Fibroblast of skin of abdomen (primary cell): ENCODE measurements at places on chromosomes 7 and 10.

DNA sequence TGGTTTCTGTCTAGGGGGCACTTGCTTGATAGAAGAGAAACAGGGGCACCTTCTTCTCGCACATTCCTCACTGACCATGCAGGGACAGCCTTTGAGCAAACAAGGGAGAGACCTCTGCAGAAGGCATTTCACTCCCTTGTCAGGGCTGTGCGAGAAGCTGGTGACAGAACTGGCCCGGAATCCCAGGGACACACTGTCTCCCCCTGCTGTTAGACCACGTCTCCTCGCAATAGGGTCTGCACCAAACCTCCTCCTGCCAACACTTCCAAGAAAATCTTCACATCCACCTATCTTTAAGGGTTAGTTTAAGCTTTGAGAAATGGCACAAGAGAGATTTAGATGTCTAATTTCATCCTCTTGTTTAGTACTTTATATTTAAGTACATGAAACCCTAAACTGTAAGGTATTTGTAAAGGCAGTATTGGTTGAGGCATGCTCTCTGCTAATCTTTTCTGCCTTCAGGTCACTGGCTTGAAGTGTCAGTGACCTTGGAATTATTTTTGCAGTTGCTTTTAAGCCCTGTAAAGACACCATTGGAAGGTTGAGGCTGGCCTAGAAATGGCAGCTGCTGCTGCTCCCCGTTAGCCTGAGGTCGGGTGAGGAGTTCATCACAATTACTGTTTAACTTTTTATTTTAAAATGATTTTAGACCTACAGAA, 37.0 kb downstream of the RBM20 start:
- no peak for DNase-seq

DNA sequence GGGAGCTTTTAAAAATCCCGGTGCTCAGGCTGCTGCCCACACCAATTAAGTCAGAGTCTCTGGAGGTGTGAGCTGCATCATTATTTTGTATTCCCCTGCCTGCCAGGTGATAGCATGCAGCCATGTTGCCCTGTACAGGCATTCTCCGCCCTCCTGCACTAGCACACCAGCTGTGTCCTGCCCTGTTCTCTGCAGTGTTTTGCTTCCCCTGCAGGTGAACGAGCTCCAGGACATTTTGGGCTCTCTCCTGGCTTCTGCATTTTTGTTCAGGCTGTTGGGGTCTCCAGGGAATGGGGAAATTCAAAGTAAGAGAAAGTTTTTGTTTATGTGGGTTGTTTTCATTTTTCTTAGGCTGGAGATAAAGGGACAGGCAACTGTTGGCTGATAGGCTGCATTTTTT, 271.0 kb upstream of the COBL start:
- DNase-seq, result no peak

DNA sequence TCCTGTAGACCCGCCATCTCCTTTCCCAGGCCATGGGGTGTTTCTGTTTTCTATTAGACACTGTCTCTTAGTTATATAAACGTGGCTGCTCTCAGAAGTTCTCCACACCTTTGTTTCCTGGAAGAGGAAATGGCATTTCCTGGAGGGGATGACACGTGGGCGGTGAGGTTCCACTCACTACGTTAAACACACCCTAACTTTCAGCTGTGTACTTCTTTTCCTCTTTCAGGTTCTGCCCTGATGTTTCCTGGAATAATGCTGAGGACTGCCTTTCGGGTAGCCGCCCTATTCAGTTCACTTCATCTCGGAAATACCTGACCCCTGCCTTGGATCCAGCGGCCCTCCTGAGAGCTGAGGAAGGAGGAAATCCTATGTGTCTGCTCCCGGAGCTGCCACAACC, 3.4 kb upstream of the PRKCQ start:
- DNase-seq, result no peak

GRCh38 chr7:116912269-116912909, 40.9 kb upstream of the ST7 start:
- DNase-seq, result peak; percentile 39

DNA sequence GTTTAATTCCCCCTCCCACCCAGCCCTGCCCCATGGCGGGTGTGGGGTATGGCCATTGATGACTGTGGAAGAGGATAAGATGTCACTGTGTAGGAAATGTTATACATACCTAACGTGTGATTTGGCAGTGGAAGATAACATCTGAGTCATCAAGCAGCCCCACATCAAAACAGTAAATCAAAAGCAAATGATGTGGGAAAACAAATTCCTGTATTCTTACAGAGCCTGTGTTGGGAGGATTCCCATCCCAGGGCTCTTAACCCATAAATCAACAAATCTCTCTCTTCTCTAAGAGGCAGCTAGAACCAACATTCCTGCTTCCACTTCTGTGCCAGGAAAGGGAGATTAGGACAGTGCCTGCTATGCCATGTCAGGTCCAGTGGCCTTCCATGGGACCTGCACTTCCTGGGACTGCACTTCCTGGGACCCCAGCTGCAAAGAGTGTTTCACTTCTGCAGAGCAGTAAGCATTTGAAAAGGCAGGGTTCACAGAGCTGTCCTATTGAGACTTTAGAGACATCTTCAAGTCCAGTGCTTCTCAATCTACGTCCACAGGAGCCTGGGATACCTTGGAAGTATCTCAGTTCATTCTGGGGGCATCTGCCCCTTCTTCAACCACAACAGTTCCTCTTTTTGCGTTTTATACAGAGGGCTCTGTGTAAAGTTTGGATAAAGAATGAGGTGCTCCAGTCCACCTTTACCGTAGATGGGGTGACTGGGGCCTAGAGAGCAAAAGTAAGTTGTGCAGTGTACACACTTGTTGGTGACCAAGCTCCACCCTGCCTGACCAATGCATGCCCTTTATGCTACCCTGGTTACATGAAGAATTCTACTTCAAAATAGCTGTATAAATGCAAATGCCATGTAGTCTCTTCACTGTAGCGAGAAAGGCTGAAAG, 45.7 kb downstream of the ATXN7L1 start:
- peak; percentile 98 for DNase-seq

DNA sequence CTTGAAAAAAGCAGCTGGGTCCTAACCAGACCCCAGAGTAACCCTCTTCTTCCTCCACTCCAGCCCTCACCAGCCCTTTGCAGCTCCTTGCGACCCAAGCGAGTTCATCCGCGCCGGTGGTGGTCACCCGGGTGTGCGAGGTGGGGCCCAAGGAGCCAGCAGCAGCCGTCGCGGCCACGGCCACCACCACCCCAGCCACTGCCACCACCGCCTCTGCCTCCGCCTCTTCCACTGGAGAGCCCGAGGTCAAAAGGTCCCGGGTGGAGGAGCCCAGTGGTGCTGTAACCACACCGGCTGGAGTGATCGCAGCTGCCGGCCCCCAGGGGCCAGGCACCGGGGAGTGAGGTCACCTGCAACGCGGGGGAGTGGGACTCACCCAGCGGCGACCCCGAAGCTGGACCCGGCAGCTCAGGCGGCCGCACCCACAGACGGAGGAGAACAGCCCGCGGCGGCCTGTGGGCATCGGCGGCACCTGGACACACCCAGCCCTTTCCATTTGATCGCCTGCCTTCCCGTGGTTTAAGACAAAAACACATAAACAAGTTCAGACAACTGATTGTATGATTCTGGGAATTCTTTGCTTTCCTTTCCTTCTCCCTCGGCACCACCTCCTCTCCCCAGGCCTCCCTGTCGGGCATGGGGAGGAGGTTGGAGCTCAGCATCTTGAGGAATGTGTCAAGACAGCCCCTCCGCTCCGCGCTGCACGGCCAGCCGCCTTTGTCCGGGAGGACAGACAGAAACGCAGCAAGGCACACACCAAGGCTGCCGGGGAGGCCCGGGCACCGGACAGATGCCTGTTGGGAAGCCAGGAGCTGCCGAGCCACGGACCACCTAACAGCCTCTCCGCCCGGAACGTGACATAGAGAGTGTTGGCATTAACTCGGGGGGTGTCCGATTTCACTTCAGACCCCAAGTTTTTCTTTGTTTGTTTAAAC, 13.0 kb upstream of the AP5Z1 start:
- no peak for DNase-seq

- peak; percentile 13 for DNase-seq
These were observed 17.3 kb upstream of the BLOC1S2 start for GRCh38 chr10:100303724-100304319.

- DNase-seq, result peak; percentile 1
These were observed 326.0 kb downstream of the DGKB start for GRCh38 chr7:14576578-14576977.

- DNase-seq, result no peak
These were observed 44.6 kb upstream of the C7orf33 start for GRCh38 chr7:148545932-148546331.

- no peak for DNase-seq
These were observed 57.6 kb downstream of the MKI67 start for GRCh38 chr10:128068398-128069285.

DNA sequence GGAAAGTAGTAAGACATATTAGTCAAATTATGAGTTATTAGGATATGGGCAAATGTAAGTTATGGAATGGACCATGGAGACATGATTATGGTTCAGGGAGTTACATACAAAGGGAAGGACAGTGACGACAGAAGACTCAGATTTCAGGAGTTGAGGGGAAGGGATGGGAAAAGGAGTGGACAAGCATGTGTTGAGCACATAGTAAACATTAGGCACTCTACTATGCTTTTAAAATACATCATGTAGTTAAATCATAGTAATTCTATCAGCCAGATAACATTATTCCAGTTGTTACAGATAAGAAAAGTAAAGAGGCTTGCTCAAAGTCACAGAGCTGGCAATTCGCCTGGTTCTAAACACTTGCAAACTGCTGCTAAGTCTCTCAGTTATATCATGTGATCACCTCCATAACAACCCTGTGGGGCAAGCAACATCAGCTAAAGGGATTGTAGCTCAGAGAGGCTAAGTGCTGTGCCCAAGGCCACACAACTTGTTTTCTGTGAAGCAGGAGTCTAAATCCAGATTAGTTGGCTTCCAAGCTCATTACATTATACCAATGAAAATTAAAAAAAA, 115.2 kb upstream of the MDFIC start:
- DNase-seq, result no peak

DNA sequence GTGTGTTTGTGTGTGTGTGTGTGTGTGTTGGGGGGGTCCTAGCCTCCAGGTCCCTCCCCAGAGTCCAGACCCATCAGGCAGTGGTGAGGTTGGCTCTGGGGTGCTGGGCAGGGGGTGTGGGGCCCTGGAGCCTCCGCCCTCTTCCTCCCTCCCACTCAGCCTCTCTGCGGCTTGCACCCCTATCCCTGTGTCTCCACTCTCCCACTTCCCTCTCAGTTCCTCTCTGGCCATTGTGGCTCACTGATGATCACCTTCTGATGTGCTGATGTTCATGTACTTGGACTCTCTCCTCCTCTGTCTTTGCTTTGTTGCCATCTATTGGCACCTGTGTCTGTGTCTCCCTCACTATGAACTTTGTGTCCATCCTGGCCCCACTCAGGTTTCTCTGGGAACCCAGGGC, 298.7 kb downstream of the ZEB1 start:
- DNase-seq, result no peak

DNA sequence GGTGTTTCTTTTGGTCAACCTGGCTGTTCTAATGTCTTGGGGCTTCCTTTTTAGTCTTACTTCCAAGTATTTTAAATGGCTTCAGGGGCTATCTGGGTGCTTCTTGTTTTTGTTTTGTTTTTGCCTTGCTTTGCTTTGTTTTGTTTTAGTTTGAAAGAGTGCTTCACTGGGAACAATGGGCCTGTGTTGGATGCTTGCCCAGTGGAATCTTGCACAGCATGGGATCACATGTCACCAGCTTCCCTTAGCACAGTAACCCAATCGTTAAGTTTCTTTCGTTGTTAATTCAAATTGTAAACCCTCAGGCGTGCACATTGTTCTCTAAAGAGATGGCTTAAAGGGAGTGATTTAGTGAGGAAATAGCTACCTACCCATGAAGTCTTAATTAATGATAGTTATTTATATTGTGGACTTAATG, 8.9 kb downstream of the COL17A1 start:
- no peak for DNase-seq

DNA sequence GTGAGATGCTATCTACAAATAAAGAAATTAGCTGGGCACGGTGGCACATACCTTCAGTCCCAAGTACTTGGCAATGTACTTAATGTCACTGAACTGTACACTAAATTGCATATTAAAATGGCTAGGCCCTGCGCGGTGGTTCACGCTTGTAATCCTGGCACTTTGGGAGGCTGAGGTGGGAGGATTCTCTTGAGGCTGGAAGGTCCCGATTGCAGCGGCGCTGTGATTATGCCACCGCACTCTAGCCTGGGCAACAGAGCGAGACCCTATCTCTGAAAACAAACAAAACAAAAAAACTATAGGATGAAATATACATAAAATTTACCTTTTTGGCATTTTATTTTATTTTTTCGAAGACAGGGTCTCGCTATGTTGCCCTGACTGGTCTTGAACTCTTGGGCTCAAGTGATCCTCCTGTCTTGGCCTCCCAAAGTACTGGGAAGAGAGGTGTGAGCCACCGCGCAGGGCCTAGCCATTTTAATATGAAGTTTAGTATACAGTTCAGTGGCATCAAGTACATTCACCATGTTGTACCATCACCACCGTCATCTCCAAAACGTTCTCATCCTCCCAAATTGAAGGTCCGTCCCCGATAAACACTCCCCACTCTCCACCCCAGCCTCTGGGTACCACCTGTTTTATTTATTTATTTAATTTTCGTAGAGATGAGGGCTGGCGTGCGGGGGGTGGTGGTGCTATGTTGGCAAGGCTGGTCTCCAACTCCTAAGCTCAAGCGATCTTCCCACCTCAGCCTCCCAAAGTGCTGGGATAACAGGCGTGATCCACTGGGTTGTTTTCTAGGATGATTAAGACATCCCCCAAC, 1.3 kb upstream of the EIF3B start:
- DNase-seq, result no peak

DNA sequence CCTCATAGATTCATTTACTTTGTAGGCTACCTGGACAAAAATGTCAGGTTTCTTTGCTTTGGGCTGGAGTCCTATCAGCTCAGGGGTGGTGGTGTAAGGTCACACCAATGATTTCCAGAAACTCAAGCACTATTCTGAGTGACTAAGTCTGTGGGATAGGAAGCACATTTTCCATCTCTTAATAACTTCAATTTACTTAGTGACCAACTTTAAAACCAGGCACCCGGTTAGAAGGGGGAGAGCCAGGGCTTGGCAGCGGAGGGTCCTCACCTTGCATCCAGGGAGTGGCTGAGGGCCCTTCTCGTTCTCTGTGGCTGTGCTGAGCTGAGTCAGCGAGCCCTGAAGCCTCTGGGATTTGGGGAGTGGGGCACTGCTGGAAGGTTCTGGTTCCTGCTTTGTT, 6.7 kb downstream of the CHST3 start:
- no peak for DNase-seq

DNA sequence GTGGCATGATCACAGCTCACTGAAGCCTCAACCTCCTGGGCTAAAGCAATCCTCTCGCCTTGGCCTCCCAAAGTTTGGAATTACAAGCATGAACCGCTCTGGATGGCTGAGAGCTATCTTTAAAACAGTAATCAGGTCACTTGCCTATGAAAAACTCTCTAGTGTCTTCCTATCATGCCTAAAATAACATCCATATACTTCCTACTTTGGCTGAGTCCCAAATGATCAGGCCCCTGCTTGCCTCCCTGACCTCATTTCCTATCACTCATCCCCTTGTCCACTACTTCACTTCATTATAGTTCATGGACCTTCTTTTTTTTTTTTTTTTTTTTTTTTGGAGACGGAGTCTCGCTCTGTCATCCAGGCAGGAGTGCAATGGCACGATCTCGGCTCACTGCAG, 28.0 kb downstream of the SEPTIN7 start:
- no peak for DNase-seq
